HFF-Myc (cell line): ENCODE measurements at places on chromosomes 6 and 20.

DNA sequence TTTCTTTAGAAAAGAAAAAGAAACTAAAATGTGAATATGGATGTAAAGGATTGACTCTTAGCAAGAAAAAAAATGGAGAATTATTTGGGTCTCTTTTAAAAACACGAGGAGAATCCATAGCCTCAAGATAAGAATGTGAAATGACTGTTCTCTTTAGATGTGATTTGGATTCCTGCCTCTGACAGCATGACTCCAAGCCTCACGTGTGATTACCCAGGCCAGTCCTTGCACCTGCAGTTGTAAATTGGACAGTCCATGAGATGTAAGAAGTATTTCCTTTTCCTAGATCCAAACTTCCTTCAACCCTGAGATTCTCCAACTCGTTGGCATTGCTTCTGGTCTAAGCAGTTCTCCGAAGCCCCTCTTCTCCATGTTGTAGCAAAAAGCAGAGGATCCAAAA is 31.9 kb downstream of the SLC2A12 start:
- DNase-seq = no peak

- no peak for DNase-seq
Measured at GRCh38 chr20:2364044-2364443, 16.7 kb upstream of the TGM6 start.

DNA sequence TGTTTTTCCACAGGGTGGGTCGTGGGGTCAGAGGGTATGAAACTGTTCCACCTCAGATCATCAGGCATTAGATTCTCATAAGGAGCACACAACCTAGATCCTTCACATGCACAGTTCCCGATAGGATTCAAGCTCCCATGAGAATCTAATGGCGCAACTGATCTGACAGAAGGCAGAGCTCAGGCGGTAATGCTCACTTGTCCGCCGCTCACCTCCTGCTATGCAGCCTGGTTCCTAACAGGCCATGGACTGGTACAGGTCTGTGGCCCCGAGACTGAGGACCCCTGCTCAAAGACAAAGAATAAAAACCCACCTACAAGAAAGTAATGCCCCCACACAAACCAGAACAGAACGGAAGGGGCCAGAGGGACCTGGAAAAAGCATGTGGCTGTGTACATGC is 76.1 kb upstream of the SNX9 start:
- no peak for DNase-seq

- DNase-seq = no peak
Measured at GRCh38 chr6:154267508-154268106, 89.0 kb downstream of the IPCEF1 start.

DNA sequence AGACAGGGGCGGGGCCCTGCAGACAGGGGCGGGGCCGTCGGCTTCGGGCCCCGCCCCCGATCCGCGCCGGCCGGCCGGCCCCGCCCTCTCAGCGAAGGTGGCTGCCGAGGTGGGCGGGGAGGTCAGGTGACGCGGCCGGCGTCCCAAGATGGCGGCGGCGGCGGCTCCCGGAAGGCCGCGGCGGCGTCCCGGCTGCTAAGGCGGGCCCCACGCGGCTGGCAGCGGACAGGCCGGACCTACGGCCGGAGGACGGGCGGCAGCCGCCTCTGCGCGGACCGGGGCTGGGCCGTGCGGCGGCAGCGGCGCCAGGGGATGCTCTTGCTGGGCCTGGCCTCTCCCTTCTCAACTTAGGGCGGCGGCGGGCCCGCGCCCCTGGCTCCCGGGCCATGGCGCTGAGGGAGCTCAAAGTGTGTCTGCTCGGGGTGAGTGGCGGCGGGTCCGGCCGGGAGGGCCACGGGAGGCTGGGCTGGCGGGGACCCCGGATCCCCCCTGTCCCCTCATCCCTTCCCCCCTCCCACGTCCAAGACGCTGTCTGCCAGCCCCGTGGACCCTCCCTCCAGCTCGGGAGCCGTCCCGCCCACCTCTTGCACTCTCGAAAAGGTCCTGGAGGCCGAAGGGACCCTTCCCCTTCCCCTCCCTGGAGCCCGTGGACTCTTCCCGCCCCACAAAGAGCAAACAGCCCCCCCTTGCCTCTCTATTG is at the start of gene RAB22A:
Gene RAB22A (plus strand): TSS at position 125 of the 700 bp plus-strand sequence. CDS start 262 bp downstream, at position 387.
- DNase-seq = no peak

DNA sequence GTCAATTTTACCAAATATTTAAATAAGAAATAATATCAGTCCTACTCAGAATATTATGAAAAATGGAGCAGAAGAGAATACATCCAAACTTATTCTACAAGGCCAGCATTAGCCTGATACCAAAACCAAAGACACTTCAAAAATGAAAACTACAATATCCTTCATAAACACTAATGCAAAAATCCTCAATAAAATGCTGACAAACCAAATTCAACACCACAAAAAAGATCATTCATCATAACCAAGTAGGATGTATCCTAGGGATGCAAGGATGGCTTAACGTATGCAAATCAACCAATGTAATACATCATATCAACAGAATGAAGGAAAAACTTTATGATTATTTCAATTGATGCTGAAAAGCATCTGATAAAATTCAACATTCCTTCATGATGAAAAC is 352.4 kb upstream of the ADGRB3 start:
- DNase-seq = no peak
